NCI-H1092 treated with DMSO at 0.1 percent for 48 hours (cell line): ENCODE measurements at places on chromosomes 3 and 15.

- no peak for DNase-seq
Observed at GRCh38 chr15:72584006-72584405, 70.5 kb upstream of the GOLGA6B start.

DNA sequence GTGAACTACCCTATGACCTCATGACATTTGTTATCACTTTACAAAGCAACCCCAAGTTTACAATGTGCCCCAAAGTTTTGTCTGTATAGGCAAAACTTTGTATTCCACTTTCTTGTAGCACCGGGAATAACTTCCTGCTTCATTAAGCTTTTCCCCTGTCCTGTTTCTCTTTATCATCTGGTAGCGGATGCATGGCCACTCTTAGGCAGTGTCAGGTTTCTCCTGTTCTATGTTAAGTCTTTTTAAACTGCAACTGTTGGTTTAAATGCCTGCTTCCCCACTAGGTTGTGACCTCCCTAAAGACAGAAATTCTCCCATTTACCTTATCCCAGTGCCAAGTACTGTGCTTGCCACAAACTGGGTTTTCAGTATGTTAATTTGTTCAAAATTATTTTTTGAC is 433.6 kb upstream of the DPH6 start:
- DNase-seq, result no peak

DNA sequence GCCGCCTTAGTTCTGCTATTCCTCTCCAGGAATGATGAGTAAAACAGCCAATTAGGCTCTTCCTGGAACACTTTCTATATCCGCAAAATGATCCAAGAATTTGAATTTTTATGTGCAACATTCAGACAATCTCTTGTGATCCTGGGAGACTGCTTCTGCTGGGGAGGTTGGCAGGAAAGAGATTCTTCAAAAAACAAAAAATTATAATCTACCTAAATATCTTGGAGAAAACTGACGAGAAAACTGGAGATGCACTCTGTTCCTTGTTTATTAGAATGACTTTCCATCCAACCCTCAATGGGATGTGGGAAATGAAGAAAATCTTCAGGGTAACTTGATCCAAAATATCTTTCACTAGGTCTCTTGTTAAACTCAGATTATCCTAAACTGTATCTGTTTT is 346.3 kb upstream of the UBE2E2 start:
- no peak for DNase-seq

- no peak for DNase-seq
Observed at GRCh38 chr3:13119471-13120220, 46.4 kb upstream of the IQSEC1 start.

GRCh38 chr3:47405820-47406761 is 25.3 kb downstream of the PTPN23 start:
- no peak for DNase-seq
